ENCODE measurements at places on chromosomes 12 and 14.

DNA sequence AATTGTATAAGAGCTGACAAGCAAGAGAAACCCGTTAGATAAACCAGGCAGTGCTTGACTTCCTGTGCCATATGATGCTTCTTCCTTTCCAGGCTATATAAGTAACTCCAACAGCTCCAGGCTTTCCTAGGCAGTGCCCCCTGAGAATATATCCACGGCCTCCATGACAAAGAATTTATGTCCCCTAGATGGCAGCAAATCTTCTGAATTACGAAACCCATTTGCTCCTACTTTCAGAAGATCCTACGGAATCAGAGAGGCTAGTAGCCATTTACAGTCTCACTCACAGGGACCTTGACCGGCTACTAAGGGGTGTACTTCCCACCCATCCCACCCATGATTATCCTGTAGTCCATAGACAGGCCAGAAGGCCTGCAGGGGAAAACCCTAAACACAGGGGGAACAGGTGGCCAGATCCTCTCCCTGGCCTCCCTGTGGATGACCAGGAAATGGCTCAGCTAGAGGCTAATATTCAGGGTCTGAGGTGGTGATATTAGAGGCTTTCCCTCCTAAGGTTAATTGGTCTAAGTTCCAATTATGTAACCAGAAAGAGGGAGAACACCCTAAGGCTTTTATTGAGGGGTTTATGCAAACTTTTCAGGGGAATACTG is 77.2 kb upstream of the DCD start:
- DNase-seq, result no peak

- DNase-seq, result no peak
These were observed 908 bp upstream of the CDKL1 start for GRCh38 chr14:50397390-50398188.

- DNase-seq, result no peak
These were observed 17.3 kb upstream of the PPFIBP1 start for GRCh38 chr12:27506645-27507189.

- no peak for DNase-seq
These were observed 51.6 kb downstream of the MVK start for GRCh38 chr12:109625131-109625559.

- no peak for DNase-seq
These were observed 24.0 kb downstream of the SSH1 start for GRCh38 chr12:108833355-108833733.

DNA sequence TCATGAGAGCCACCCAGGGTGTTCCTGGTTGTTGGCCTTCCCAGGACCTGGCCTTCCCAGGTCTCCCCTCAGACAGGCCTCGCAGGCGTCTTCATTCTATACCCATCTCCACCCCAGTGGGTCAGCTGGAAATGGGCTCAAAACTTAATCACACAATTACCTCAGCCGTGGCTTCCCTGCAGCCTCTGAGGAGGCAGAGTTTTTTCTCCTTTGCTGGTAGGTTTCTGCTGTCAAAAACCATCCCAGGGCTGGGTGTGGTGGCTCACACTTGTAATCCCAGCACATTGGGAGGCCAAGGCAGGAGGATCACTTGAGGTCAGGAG is 13.2 kb downstream of the NFKBIA start:
- no peak for DNase-seq

DNA sequence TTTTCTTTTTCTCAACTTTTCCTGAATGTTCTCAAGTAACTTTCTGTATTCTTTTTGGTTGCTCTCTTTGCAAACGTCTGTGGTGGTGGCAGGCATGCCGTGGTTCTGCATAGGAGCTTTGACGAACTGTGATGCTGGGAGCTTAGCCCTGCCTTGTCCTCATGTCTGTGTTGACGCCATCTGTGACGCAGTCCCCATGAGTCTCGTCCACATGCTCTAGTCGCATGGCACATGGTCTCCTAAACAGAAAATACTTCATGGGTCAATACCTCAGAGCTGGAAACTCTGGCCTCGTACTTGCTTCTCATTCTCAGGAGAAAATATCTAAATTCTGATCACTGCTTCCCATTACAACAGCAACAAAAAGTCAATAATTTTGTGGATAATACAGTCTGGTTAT is 50.3 kb upstream of the DYNC1H1 start:
- DNase-seq, result no peak

DNA sequence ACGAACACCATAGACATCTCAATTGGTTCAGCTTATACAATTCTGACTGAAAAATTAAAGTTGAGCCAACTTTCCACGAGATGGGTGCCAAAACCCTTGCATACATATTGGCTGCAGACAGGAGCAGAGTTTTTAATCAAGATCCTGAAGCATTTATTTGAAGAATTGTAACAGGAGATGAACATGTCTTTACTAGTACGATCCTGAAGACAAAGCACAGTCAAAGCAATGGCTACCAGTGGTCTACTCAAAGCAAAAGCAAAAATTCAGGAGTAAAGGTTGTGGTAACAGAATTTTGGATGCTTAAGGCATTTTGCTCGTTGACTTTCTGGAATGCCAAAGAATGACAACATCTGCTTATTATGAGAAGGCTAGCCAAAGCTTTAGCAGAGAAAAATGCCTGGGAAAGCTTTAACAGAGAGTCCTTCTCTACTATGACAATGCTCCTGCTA is 20.7 kb downstream of the ZDHHC17 start:
- no peak for DNase-seq

DNA sequence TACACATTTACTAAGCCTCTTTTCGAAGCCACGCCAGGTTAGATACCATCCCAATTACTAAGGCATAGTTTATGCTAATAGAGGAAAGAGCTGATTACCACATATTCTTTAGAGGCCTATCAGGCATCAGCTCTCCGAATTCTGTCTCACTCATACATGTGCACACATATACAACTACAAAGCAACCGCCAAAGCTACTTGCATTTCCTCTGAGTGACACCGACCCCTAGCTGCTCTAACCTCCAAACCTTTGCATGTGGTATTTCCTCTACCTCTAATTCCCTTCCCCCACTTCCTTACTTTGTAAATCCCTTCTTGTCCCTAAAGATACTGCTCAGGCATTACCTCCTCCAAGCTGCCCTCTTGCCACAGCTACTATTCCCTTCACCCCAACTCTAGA is 107.2 kb downstream of the DUSP6 start:
- DNase-seq, result no peak

GRCh38 chr14:77988096-77988870 is 181.9 kb upstream of the NRXN3 start:
- no peak for DNase-seq

DNA sequence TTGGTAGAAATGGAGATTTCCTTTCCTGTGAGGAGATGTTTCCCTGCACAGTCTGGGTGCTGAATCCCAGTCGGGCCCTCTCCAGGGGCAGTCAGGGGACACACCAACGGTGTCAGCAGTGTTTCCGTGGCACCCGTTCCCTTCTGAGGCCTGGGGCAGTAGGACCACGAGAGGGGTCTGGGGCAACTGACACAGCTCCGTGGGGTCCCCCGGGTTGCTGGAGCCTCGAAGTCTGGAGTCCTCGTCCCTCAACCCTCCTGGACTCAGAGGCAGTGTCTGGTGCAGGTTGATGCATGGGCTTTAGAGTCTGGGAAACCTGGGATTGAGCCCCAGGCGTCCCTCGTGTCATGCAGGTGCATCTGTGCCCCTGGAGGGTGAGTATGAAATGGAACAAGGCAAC is 327.3 kb downstream of the ADGRD1 start:
- DNase-seq, result no peak

DNA sequence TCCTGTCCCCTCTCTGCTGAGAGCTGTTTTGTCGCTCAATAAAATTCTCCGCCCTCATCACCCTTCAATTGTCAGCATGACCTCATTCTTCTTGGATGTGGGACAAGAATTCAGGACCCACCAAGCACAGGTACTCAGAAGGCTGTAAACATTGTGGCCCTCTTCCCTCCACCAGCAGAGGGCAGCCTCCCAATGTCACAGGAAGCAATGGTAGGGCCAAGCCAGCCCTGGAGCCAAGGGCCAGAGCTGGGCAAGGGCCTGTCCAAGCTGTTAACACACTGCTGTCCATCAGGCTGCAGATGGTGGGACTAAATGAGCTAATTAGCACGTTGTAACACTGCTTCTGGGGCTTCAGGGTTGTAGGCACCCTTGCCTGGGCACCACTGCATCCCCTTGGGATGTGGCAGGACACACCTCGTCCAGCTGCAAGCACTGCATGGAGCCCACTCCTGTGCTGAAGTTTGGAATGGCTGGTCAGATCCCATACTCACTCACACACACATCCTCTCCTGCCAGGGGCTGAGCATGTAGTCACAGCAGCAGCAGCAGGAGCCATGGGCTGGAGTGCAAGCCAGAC is 62.7 kb upstream of the HECTD1 start:
- DNase-seq, result no peak

- DNase-seq, result no peak
These were observed 54.7 kb downstream of the SUSD6 start for GRCh38 chr14:69666112-69666511.

- no peak for DNase-seq
These were observed 14.3 kb upstream of the DYNC1H1 start for GRCh38 chr14:101950100-101950499.

DNA sequence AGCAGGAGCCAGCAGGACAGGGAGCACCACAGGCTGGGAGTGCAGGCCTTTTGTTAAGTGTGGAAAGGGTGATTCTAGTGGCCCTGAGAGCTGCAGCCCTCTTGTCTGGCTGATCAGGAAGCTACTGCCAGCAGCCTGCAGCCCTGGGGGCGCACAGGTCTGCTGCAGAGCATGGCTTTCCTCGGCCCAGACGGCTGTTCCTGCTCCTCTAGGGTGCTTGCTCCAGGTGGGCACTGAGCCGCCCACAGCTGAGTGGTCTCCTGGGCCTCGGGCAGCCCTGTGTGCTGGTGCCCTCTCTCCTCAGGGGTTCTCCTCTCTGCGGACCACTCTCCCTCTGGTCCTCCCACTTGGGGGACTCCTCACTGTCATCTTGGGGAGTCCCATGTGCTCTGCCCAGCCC is 18.9 kb downstream of the CCDC88C start:
- peak; percentile 78 for DNase-seq

DNA sequence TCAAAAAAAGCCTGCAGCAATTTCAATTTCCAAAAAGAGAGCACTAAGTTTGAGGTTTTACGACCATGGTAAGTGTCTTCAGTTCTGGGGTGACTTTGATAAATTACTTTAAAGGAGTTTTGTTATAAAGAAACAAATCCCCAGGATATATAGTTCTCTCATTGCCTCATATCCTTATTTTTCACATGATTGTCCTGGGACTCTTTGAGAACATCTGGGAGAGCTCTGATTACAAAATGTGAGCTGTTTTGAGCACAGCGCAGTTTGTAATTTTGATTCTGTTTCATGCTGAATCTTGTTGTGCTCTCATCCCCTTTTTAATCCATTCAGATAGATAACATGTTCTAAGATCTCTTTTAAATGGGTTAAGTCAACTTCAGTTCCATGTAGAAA is 67.7 kb upstream of the DCN start:
- DNase-seq, result no peak

DNA sequence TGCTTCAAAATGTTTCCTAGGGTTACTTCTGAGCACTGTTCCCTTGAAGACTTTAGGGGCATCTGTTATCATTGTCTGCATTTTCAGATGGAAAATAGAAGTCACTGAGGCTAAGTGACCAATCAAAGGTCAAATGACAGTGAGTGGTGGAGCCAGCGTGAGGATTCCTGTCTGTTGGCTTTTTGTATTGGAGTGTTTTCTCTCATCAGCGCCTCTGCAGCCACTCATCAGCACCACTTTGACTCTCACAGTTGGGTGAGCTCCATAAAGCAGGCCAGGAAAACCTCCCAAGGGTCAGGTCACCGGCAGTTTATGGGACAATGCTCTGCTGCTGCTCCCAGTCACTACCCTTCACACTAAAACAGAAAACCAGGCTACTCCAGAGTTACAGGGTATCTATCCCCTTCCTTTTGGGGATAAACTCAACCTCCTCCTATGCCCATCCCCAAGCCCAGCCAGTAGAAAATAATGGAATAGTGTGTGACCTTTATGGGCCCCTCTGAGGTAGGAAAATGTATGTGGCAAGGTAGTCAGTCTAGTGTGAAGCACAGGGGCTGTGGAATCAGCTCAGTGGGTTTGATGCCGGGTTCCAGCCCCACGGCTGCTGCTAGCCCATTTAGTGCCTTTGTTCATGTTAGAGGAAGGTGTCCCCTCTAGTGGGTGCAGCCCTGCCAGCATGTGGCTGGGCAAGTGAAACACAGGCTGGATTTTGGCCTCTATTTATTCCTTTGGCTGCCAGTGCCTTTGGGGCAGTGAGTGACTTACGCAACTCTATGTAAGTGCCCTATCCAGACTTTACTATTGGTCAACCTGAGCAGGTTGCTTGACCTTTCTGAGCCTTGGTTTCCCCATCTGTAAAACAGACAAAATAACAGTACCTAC is 133.8 kb upstream of the CPM start:
- DNase-seq, result no peak

- DNase-seq, result no peak
These were observed 26.1 kb downstream of the JDP2 start for GRCh38 chr14:75453817-75454434.

GRCh38 chr14:102497998-102498677 is 11.4 kb downstream of the ANKRD9 start:
- no peak for DNase-seq

GRCh38 chr14:35229084-35229791 is 62.9 kb upstream of the PSMA6 start:
- DNase-seq, result peak; percentile 35

DNA sequence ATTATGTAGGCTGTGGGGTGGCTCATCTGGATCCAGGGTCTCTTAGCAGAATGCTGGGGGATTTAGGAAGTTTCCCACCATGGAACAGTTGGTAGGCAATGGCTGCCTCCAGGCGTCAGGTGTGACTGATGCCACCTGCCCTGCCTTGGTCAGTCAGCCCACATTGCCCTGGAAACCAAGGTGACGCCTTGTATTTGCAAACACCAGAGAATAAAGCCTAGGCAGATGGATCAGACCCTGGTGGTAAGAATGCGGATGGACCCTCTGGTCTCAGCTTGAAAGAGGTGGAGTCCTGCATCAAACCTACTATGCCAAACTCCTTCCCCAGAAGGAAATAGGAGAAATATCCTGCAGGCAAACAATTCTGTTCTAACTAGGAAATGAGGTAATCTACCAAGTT is 38.2 kb downstream of the NCKAP5L start:
- no peak for DNase-seq

- DNase-seq, result no peak
These were observed 4.1 kb downstream of the CLMN start for GRCh38 chr14:95315579-95315978.

DNA sequence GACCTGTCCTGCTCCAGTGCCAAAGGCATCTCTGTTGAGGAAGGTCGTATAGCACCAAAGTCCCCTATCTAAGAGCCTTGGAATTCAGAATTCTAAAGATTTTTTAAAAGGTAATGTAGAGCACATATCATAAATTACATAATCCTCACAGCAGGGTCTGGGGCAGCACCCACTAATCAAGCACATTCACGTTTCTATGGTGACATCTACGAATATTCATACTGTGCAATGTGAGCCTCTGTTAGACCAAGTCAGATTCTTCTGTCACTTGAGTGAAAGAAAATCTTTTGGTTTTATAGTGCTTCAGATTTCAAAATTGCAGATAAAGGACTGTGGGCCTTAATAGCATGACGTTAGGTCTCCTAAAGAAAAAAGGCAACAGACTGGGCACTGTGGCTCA is 13.1 kb upstream of the TMEM229B start:
- DNase-seq, result no peak
